Cardiac fibroblast (primary cell): ENCODE measurements at places on chromosomes 1 and 21.

DNA sequence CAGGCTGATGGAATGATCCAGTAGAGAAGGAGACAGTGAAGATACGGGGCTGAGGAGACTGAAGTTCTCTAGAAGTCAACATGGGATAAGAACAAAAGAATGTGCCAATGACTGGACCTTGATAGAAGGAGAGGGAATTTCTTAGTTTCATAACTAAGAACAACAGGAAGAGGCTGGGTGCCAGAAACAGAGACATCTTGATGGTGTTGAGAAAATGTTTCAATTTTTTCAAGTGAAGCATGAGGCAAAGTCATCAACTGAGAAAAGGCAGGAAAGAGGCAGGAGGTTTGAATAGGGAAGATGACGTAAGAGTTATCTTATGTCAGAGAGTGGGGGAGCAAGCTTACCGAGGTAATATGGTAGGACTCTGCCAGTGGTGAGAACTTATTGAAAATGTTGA lies 80.1 kb downstream of the SPAG17 start:
- peak; percentile 6 for DNase-seq

GRCh38 chr1:44489481-44489880 lies 84.4 kb downstream of the RNF220 start:
- peak; percentile 74 for DNase-seq

DNA sequence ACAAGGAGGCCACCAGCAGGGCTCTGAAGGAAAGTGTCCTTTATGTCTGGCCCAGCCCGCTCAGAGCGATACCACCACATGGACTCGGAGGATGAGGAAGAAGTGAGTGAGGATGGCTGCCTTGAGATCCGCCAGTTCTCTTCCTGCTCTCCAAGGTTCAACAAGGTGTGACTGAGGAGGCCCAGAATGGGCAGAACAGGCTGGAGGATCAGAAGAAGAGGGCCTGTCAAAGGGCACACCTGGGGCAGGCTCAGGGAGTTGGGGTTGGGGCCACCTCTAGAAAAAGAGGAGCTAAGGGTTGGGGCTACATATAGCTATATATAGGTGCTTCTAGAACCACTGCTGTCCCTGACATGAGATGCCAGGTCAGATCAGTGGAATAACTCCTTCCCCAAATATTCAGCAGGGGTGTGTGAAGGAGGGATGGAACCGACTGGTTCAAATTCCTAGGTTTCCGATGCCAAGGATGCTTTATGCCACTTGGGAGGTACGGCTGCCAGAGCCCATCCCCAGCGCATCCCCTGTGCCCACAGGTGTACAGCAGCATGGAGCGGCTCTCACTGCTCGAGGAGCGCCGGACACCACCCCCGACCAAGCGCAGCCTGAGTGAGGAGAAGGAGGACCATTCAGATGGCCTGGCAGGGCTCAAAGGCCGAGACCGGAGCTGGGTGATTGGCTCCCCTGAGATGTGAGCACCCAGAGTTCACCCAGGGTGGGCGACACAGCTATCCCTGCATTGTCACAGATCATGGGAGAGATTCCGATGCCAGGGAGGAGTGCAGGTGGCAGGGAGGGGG lies 102.2 kb downstream of the PIK3R3 start:
- DNase-seq = no peak

GRCh38 chr1:65065524-65066418 lies 82.2 kb upstream of the AK4 start:
- no peak for DNase-seq

- DNase-seq = no peak
Observed at GRCh38 chr1:183508694-183509093, 36.4 kb downstream of the SMG7 start.
